ENCODE measurements at places on chromosomes 3 and 15.

DNA sequence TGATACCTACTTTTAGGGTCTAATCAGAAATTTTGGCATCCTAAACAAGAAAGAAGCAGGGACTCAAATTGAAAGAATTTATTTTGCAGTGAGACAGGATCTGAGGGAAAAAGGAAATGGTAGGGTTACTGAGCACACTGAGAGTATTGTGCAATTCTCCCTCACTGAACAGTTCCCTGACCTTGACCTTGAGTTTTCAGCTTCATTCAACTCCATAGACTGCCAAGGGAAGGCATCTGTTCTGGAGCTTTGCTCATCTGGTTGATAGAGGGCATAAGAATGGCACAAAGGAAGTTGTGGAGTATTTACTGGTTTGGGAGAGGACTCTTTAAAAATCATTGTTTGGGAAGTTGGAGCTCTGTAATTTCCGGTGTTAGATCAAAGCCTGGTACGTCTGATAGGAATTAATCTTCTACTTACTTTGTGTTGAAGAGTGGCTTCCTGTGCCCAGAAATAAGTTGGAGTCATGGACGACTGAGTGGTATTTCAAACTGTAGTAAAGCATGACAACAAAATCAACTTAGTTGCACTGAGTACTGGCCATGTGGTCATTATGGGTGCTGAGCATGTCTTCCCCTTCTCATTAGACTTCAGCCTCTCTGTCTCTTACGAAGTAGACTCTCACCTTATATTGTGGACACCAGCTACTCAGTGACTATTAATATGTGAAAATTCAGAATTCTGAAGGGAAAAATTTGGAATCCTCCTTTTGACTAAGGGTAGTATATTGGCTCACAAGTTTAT is 40.8 kb downstream of the CLDN1 start:
- DNase-seq = no peak

DNA sequence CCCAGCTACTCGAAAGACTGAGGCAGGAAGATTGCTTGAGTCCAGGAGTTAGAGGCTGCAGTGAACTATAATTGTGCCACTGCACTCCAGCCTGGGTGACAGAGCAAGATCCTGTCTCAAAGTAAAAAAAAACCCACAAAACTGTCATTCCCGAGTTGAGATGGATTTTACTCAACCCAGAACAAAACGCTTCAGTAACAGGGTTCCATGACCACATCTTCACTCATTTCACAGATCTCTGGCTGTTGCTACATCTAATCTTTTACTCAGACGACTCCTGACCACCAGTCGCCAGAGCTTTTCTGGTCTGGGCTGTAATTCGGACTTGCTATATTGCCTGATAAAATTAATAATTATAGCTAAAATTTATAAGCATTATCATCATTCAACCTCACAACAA is 2.4 kb downstream of the DRD3 start:
- no peak for DNase-seq

DNA sequence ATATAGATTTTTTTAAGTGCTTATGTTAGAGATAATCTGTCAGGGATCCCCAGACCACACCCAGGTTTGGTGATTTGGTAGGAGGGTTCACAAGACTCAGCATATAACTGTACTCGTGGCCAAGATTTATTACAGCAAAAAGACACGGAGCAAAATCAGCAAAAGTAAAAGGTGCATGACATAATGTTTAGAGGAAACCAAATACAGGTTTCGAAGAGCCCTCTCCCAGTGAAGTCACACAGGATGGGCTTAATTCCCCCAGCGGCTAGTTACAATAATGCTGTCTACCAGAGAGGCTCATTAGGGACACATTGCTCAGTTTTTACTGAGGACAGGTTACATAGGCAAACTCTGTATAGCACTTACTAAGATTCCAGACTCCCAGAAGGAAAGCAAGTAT is 36.5 kb downstream of the MYO5A start:
- DNase-seq = no peak

DNA sequence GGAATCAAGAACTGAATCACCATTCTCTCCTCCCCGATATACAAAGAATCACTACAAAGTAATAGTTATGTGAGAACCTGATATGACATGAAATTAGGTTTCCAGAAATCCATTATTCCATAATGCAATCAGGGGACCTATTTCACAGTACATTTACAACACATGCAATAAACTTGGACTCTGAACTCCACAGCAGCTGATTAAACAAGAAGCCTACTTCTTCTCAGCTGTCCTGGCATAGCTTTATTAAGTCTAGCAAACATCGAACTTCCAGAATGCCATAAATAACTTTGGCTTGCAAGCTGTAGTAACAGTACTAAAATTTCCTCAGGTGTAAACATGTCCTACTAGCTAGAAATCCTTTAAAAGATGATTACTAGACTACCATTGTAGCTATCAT is 17.8 kb downstream of the PDCD10 start:
- no peak for DNase-seq

DNA sequence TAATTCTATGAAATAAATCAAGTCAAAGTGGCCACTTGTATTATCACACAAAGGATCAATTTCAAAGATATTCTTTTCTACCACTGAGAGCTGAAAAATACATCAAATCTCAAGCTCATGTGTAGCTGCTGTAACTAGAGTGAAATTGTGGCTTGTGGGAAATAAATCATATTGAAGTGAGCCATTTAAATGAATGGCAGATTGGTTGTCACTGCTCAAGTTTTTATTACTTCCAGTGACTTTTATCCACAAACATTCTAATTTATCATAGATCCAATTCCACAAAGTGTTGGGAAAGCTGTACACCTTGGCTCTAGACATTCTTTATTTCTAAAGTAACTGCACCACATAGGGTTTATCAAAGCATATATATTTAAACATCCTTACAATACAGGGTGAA is 285.4 kb downstream of the CNTN3 start:
- DNase-seq = no peak

DNA sequence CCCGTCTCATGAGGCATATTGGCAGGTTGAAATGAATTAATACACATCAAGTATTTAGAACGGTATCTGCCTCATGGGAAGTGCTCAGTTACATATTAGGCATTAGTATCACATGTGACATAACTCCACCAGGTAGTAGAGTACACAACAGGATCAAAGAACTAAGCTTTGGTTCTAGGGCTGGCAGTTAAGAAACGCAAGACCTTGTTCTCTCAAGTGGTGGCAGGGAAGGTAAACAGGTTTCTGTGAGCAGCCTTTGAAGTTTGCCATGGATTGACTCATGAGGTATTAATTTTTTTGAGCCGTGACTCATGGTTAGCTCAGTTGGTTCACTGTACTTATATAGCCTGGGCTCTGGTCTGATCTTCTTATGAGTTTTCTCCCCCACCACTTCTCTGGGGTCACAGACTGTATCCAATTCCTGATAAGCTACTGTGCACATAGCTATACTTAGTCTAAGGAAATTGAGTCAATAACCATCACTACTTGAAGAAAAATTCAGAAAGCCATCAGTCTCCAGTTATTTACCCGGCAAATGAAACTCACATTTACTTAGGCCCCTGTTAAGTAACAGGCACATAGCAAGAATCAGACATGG is 155.6 kb upstream of the STT3B start:
- DNase-seq = no peak
